ENCODE measurements at places on chromosomes 12 and 14.

GRCh38 chr12:131363393-131363792, 347.5 kb upstream of the SFSWAP start:
- DNase-seq = no peak

DNA sequence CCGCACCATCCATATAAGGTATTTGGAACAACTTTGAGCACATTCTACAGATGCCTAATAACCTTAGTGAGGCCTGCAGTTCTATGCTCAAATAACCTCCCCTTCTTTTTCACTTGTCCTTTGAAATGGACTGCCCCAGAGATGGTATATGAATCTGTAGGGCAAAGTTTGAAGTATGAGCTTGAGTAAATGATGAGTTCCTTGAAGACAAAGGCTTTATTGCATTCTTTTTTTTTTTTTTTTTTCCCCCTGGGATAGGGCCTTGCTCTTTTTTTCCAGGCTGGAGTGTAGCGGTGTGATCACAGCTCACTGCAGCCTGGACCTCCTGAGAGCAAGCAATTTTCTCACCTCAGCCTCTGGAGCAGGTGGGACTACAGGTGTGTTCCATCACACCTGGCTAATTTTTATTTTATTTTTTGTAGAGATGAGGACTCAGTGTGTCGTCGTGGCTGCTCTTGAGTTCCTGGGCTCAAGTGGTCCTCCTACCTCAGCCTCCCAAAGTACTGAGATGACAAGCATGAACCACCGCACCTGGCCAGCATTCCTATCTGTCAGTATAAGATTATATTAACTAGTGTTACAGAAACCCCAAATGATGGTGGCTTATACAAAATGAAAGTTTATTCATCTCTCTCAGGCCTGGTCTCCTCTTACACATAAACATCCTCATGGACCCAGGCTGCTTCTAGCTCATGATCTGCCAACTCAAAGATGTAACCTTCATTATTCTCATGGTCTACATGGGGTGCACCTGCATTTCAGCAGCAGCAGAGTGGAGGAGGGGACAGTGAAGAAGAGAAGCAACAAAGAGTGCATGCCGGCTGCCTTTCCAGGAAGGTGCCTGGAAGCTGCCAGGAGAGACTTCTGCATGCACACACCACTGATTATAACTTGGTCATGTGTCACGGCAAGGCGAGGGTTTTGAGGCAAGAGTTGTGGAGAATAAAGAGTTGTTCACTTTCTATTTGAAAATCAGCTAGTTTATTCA, 101.4 kb downstream of the DUSP16 start:
- DNase-seq = no peak

- peak; percentile 73 for DNase-seq
Observed at GRCh38 chr12:10562306-10562933, 51.0 kb downstream of the MAGOHB start.

GRCh38 chr12:113211160-113211559, 10.1 kb upstream of the TPCN1 start:
- DNase-seq = no peak

DNA sequence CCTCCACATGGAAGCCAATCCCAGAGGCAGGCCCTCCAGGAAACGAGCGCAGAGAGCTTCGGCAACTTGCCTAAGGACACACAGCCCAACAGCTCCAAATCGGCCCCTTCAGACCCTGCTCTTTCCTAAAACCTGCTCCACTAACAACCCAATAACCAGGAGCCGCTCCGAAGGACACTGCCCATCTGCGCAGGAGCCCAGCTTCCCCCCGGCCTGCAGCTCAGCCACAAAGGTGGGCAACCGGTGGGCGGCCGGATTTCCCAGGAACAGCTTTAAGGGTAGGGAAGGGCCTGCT, 13.6 kb downstream of the RAB35 start:
- DNase-seq = no peak

GRCh38 chr12:28130625-28131598, 59.3 kb upstream of the CCDC91 start:
- DNase-seq = peak; percentile 84

DNA sequence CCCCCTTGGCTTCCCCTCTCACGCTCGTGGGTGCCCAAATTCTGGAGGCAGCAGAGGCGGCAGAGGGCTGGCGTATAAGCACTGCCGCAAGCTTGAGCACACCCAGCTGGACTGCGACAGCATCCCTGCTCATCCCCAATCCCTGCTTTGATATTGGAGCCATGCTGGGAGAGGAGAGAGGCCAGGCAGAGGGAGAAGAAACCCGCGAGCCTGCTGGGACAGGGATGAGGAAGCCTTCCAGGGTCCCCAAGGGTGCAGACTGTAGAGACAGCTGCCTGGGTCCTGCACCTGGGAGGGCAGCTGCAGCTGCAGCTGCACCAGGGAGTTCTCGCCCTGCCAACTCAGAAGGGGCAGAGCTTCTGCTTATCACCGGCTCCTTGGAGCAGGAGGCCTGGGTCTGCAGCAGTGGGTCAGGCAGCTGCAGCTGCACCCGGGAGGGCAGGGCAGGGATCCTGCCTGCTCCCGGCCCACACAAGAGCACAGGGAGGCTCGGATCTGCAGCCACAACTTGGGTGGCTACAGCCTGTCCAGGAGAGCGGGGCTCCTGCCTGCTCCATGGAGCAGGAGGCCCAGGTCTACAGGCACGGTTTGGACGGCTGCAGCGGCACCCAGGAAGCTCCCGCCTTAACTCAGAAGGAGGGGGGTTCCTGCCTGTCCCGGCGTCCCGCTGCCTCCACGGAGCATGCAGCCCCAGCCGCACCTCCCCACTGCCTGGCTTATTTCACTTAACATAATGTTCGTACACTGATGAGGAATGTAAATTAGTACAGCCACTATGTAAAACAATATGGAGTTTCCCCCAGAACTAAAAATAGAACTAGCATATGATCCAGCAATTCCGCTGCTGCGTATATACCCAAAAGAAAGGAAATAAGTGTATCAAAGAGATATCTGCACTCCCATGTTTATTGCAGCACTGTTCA, 60.4 kb upstream of the SGPP1 start:
- DNase-seq = no peak

DNA sequence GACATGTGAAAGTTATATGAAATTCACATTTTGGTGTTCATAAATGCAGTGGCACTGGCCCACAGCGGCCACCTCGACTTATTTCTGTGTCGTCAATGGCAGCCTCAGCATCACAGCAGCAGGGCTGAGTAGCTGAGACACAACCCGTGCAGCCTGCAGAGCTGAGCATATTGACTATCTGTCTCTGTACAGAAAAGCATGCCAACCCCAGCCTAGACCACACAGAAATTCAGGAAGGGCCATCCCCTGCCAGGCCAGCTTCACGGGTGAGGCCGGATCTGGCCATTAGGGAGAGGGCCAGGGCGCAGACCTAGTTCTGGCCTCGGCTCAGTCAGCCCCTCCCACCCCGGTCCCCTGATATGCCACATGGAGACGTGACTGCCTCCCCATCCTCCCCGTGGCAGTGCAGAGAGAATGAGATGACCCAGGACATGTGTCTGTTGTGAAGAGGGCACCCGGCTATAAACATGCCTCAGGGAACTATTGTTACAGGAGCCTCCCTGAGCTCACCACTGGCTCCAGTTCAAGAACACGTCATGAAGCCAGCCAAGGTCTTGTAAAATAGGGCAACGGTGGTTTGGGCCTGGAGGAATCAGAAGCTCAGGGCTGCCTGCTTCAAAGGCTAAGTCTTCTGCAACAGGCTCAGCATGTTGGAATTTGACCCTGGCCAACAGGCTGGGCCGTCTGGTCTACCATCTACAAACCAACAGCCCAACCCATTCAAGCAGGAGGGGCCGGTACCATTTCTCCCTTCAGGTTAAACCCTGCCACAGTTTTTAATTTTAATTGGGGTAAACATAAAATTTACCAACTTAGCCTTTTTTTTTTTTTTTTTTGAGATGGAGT, 25.5 kb downstream of the SCARB1 start:
- DNase-seq = peak; percentile 96

- no peak for DNase-seq
Observed at GRCh38 chr14:58904776-58905175, 267.0 kb downstream of the DACT1 start.

DNA sequence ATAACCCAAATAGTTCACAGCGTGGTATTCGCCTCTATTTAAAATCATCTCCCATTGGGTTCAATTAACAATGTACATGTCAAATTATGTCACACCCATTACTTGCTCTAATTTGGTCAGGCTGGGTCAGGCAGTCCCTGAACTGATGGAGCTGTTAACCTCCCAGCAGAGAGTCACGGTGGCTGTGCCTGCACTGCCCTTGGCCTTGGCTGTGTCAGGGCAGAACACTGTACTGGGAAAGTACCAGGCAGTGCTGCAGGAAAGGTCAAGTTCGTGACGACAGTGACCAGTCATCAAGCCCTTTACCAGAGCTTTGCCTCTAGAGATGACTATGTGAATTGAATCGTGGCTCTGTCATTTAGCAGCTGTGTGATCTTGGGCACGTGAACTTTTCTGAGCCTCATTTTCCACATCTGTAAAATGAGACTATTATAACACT, 100.0 kb downstream of the ARF6 start:
- DNase-seq = no peak

GRCh38 chr12:13173012-13173932, 23.3 kb upstream of the EMP1 start:
- no peak for DNase-seq

DNA sequence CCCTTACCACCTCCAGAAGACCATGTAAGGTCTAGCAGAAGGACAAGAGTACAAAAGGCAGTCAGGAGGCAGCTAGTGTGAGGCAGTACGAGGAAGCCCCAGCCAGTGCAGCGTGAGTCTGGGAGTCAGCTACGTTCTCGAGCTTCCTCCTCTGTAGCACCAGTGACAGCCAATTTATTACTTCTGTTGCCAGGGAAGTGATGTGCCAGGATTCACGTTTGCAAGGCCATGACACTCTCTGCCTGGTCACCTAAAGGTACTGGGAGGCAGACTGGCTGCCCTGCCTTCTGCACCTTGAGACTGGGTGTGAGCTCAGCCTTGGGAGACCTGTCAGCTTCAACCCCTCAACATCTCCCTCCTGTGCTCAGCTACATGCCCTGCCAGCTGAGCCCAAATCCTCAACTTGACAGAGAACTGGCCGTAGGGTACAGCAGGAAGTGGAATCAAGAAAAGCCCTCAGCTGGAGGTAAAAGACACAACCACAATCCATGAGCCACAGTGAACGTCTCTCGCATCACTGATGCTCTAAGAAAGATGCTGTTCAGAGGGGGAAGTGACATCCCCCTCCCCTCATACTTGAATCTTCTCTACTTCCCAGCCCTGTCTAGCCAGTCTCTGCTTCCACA, 182.5 kb upstream of the RGS6 start:
- no peak for DNase-seq

DNA sequence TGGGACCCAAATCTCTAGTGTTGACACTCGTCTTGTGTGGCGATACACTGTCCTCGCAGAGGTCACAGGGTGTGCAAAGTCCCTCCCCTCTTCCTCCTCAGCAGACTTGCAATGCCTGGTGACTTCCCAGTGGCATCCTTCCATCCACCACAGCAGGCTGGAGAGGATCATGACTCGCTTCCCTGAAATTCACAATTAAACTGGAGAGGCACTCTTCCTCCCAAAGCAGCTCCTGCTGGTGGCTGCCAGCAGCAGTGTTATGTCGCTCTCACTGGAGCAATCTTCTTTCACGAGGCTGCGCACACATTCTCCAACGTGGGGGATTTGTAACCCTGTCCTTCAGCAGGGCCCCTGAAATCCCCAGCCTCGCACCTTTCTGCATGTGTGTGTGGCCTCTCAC, 145.2 kb upstream of the TMCC3 start:
- DNase-seq = no peak

GRCh38 chr14:94052199-94052598, 26.1 kb downstream of the OTUB2 start:
- DNase-seq = no peak

DNA sequence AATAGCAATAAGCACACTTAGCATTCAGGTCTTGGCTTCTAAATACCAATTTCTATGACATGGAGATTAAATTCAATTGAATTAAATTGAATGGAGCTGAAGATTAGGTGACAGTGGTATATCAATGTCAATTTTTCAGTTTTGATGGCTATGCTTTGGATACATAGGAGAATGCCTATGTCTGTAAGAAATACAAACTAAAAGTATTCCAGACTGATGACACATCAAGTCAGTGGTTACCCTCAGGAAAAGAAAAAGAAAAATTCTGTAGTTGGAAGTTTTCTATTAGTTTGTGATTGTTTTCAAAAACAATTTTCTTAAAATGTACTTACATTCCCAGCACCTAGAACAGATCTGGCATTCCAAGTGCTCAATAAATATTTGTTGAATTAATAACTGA, 4.9 kb upstream of the DCAF4 start:
- DNase-seq = no peak

DNA sequence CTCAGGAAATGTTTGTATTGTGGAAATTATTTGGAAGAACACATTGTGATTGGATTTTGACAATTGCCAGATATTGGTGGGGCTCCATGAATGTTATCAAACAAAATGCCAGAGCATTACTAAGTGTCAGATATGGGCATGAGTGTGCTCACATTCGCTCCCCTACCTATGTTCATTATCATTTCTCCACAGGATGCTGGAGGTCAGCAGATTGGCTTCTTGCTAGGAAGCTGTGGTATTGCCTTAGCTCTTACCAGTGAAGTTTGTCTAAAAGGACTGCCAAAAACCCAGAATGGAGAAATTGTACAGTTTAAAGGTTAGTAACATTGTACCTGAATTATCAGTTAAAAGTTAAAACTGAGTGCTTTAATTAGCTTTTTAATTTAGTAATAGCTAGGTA, 78.3 kb upstream of the ATF1 start:
- DNase-seq = no peak

GRCh38 chr14:56730538-56731145, 79.6 kb downstream of the OTX2 start:
- DNase-seq = no peak

DNA sequence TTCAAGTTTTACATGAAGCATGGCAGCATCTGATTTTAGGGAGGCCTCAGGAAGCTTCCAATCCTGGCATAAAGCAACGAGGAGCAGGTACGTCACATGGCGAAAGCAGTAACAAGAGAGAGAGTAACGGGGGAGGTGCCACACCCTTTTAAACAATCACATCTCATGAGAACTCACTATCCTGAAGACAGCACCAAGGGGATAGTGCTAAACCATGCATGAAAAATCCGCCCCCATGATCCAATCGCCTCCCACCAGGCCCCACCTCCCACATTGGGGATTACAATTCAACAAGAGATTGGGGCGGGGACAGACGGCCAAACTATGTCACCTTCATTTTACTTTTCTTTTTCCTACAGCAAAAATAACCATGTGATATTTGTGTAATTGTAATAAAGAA, 7.2 kb upstream of the MAP3K9 start:
- DNase-seq = no peak

DNA sequence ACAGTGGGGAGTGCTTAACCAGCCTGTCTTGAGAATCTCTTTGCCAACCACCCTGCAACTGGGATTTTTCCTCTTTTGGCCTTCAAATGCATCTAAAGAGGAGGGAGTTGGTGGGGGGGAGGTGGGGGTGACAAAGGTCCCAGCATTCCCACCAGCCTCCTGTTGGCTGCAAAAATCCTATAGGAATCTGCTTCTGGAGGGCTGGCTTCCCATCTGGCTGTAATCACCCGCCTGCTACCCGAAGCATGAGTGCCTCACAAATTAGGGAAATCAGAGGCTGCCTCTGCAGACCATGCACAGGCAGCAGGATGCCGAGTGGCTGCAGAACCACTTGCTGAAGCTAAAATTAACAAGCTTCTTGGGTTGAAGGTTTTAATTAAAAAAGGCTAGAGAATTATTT, 73.9 kb upstream of the WSCD2 start:
- DNase-seq = no peak

Measured in HT-29 (cell line).